Activated CD8-positive, alpha-beta memory T cell treated with anti-CD3 and anti-CD28 coated beads for 4 hours (primary cell): ENCODE measurements at places on chromosomes 6 and 20.

- no peak for DNase-seq
These were observed 248.1 kb downstream of the TPBG start for GRCh38 chr6:82611751-82612150.

DNA sequence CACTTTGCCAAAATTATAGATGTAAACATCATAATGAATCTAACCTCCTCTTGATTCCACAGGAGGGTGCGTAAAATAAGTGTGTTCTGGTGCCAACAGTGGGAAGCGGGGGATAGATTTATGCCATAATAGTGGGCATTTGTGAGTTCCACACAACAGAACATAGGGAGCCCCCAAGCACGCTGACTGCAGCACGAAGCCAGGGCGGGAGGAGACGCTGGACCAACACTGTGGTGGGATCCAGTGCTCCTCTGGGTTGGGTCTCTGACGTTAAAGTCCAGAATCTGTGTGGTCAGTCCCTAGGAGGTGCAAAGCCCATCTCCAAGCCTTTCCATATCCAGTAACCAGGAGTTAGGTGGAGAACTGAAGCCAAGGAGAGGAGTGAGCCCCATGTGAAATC, 1.8 kb upstream of the TTLL2 start:
- DNase-seq, result no peak

- no peak for DNase-seq
These were observed 28.7 kb downstream of the CFAP206 start for GRCh38 chr6:87436435-87436834.

DNA sequence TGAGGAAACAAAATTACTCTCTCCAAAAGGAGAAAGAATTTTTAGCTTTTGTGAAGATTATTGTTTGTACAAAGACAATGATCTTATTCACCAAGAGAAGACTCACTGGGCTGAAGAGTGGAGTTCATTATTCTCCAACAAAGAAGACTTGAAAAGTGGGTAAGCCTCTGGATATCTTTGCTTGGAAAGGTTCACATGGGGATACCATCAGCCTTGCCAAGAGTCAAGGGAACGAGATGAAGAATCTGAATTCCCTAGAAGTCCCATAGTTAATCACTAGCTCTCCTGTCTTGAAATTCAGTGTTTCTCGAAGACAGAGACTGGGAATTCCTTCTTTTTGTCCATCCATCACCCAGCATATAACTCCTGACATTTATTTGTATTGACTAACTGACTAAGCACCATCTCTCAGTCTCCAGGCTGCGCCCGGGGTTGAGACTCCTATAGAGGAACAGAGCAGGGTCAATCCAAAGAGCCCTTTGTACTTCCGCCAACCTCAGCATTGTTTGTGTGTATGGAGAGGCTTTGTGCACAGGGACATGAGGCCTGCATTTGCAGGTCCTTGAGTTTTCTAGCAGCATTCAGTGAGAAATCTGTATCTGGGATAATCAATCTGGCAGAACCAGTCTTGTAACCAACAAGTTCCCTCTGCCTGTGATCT, 461.9 kb downstream of the KIF16B start:
- no peak for DNase-seq

GRCh38 chr20:36214684-36215256, 21.5 kb upstream of the AAR2 start:
- no peak for DNase-seq

- DNase-seq, result no peak
These were observed 506.6 kb downstream of the RNF144B start for GRCh38 chr6:18893540-18894269.

GRCh38 chr6:78561015-78561414, 306.3 kb upstream of the IRAK1BP1 start:
- DNase-seq, result no peak
